ENCODE measurements at places on chromosomes 2 and 18.

GRCh38 chr18:6785411-6785810 is 55.9 kb downstream of the ARHGAP28 start:
- H3K4me1 ChIP-seq, result no peaks in the 10 kb centered on the region
- H3K27me3 ChIP-seq, result no peaks in the 10 kb centered on the region
- H3K36me3 ChIP-seq, result no peaks in the 10 kb centered on the region
- no peak overlapping the region for H3K27ac ChIP-seq
- no peak for DNase-seq

GRCh38 chr18:54228364-54228763 is 3.9 kb upstream of the MBD2 start:
- no peak for DNase-seq
- no peaks in the 10 kb centered on the region for H3K36me3 ChIP-seq
- no peak overlapping the region for H3K4me3 ChIP-seq
- H3K27ac ChIP-seq, result no peak overlapping the region

DNA sequence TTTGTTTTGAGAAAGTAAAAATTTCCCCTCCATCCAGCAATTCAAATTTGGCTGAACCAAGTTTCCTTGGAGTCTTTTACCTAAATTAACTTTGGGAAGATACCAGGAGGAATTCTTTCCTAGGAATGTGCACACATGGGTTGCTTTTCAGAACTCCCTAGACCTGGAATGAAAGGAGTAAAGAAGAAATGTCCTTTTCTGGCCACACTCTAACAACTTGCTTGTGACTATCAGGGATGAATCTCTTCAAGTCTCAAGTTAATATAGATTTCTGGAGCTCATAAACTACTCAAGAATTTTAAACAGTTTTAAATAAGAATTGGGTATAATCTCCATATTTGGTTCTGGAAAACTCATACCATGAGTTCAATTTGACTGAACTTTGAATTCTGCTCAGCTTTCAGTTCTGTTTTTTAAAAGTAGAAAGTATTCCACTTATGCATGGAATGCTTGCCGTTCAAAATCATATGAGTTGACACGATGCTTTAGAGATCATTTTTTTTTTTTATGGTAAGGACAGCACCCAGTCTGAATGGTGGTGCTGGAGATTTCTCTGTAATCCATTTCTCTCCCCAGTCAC is 7.7 kb downstream of the RASGRP3 start:
- H3K4me3 ChIP-seq, result no peak overlapping the region
- H3K27me3 ChIP-seq, result no peaks in the 10 kb centered on the region
- H3K36me3 ChIP-seq, result no peaks in the 10 kb centered on the region
- H3K27ac ChIP-seq, result peak overlapping the region; percentile 58
- DNase-seq, result no peak
- no peaks in the 10 kb centered on the region for H3K4me1 ChIP-seq

- no peak overlapping the region for H3K27ac ChIP-seq
- DNase-seq, result no peak
- no peaks in the 10 kb centered on the region for H3K36me3 ChIP-seq
- no peaks in the 10 kb centered on the region for H3K27me3 ChIP-seq
- no peaks in the 10 kb centered on the region for H3K4me1 ChIP-seq
Measured at GRCh38 chr2:101773137-101773536, 75.6 kb downstream of the MAP4K4 start.

DNA sequence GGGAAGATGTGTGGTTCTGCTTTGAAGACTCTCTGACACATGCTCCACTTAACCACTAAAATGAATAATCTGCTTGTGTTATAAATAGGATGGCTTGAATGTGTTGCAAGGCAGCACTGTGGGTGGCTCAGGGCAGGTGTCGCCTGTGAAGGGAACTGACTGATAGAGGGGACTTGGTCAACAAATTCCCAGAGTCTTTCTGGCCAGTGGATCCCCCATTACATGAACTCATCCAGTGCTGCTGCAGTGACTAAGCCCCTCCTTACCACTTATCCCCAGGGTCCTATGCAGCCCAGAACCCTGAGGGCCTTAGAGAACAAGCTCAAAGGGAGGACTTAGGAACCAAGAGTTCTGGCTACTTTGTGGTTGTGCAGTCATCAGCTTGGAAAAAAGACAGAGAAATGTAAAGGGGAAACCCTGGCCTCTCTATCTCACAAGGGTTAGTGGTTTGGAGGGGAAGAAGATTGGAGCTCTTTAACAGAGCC is 226.2 kb upstream of the TNP1 start:
- no peak overlapping the region for H3K4me3 ChIP-seq
- H3K4me1 ChIP-seq, result no peaks in the 10 kb centered on the region
- no peak overlapping the region for H3K27ac ChIP-seq
- no peaks in the 10 kb centered on the region for H3K36me3 ChIP-seq
- DNase-seq, result no peak
- H3K27me3 ChIP-seq, result no peaks in the 10 kb centered on the region

DNA sequence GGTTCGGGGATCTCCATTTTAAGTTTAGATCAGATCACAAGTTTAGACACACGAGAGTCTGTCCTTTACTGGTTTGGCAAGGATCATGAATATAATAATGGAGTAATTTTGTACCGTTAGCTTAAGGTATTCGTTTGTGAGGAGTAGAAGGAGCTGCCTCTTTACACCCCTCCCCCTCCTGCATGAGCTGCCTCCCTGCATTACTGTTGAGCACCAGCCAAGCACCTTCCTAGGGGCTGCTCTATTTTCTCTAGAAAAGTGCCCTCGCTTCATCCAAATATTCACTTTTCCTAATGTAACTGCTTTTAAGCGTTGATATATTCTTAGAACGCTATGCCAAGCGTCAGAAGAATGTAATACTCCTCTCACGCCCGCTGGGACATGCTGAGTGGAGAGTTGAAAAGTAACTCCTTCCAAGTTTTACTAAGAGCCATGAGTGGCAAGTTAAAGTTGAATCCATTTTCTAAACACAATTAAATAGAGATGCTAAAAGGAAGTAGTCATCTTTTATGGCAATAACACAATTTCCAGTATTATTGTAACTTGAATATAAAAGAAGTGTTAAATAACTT is 25.4 kb upstream of the SCN7A start:
- H3K36me3 ChIP-seq, result no peaks in the 10 kb centered on the region
- peaks cover 8% of the 10 kb centered on the region for H3K4me1 ChIP-seq
- H3K27me3 ChIP-seq, result no peaks in the 10 kb centered on the region
- H3K4me3 ChIP-seq, result peak overlapping the region; percentile 19

Measured in right atrium auricular region (tissue), 2 donors.